GM19239 (cell line): ENCODE measurements at places on chromosomes 2 and 18.

DNA sequence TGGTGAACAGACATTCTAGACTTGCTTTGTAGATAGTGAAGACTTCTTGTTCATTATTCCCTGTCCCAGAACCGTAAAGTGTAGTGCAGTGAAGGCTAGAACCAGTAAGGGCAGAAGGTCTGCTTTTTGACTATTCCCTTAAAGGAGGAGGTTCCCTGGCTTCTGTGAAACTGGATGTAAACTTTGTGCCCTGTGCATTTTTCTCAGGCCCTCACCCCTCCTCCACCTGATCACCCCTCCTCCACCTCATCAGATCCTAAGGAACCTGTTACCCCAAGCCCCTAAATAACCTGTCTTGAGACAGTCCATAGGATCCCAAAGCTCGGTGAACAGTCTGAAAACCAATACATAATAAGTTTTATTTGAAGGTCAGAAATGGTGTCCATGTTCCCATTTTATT is 33.7 kb downstream of the SFT2D3 start:
- DNase-seq, result no peak

DNA sequence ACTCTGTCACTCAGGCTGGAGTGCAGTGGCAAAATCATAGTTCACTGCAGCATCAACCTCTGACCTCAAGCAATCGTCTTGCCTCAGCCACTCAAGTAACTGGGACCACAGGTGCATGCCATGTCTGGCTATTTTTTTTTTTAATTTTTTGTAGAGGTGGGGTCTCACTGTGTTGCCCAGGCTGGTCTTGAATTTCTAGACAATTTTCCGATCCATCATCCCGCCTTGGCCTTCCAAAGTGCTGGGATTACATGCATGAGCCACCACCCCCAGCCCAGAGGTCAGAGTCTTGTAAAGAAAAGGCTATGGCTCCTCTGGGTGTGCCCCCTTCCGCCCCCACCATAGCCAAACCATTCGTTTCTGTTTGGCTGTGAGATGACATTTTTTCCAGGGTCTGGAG is 13.1 kb upstream of the TMBIM1 start:
- DNase-seq, result no peak

DNA sequence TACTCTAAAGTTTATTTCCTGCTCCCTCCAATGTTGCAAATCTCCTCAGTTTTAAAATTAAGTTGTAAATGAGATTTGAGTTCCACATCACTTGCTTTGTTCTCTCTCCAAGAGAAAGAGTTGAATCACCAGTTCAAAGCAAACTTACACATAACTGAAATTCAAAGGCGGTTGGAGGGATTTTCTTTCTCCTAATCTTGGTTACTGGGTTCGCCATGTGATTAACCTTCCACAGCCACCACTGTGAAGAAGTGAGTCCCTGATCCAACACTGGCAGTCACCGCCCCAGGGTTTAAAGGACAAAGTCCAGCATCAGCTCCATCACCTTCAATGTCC is 247.1 kb downstream of the MYCN start:
- DNase-seq, result no peak

- DNase-seq, result no peak
These were observed 804.5 kb upstream of the POU3F3 start for GRCh38 chr2:104049438-104049837.

- no peak for DNase-seq
These were observed 22.2 kb downstream of the LYG1 start for GRCh38 chr2:99278793-99279291.

GRCh38 chr18:48567388-48567787 is 28.6 kb downstream of the CTIF start:
- no peak for DNase-seq

DNA sequence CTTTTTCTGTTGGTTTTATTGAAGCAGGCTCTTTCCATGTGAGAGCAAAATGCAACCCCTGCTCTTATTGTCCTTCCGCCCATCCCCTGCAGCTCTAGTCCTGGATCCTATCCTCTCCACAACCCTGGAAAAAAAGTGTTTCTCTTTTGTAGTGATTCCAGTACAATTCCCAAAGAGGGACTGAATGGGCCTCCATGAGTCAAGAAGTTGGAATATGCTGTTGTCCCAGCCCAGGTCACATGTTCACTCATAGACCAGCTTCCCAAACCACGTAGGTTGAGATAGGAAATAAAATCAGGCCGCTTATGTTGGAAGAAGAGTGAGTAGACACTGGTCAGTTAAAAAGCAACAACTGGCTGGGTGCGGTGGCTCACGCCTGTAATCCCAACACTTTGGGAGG is 39.4 kb downstream of the CPO start:
- DNase-seq, result no peak

GRCh38 chr2:123670286-123670685 is 354.8 kb upstream of the CNTNAP5 start:
- DNase-seq, result no peak
